ENCODE measurements at places on chromosomes 5 and 9.
A peak's percentile ranks its signal among the peaks of the same experiment; 100 is the strongest.

- peak; percentile 27 for DNase-seq
These were observed 28.8 kb downstream of the LPCAT1 start for GRCh38 chr5:1494780-1495524.

DNA sequence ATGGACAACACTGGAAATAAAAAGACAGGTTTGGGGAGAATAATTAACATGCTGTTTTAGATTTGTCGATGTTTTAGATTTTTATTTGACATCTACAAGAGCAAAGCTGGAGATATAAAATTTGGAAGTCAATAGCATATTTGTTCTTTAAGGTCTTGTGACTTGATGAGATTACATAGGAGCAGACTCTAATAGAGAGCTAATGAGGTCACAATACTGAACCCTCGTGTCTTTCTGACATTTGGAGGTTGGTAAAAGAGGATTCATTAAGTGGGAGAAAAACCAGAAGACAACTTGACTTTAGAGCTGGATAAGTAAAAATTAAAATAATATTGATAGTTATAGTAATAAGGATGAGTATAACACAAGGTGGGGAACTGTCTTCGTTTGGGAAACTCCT, 322.7 kb upstream of the SEMA6A start:
- no peak for DNase-seq

DNA sequence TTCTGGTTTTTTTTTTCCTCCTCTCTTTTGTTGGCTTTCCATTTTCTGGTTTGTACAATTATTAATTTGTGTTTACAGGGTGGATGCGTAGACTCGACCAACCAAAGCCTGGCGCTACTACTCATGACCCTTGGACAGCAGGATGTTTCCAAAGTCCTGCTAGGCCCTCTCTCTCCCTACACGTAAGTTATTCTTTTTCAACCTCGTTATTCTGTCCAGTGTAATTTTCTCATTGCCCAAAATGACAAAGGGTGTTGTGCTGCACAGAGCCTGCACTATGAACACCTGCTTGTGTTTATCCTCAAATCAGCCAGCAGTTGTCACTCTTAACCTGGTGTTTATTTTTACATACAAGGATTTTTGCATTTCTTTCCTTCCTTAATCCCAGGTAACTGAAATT, 56.6 kb downstream of the RCL1 start:
- DNase-seq: no peak

DNA sequence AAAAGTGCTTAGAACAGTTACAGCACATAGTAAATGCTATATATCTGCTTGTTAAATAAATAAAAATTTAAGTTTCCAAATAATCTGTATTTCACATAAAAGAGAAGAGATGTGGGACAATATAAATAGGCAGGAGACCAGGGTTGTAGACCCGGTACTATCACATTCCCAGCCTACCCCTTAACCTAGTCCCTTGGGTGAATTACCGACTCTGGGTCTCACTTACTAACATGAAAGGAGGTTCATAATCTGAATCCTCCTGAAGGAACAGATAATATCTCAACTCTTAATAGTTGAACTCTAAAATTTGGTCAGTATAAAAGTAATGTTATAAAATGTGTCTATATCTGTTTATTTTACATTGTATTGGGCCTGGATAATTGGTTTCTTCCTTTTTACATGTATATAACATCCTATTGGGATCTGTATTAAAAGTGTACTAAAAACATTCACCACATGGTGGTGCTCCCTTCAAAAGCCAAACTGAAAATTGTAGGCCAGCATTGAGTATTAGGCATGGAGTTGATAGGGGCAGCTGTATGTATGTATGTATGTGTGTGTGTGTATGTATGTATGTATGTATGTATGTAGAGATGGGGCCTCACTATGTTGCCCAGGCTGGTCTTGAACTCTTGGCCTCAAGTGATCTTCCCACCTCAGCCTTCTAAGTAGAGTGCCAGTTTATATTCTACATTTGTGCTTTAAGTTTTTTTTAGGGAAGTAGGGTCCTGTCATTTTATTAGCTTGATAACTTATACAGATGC, 64.2 kb upstream of the ABL1 start:
- peak; percentile 47 for DNase-seq
